ENCODE measurements at places on chromosomes 3 and 15. TPM values are rescaled to one million over a fixed set of nuclear protein-coding genes. Genes with fewer than 3 reads are reported as not detected.

DNA sequence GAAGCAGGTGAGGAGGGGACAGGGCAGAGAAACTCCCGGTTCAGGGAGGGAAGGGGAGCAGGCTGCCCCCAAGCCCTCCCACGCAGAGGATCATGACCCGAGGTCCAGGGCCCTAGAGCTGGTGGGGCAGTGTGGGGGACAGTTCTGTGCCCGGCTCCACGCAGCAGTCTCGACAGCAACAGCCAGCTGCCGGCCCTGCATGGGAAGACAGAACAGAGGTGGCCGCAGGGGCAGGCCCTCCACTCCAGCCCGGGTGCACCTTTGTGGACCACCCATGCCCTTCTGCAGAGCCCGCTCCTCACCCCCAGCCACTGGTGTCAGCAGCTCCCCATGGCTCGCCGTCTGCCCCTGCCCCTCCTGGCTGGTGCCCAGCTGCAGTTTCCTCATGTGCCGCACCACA, 7.7 kb downstream of the OGG1 start:
- no peak for DNase-seq

OSTN gene
- not detected for total RNA-seq

- no peak for DNase-seq
Observed at GRCh38 chr15:54514601-54515000, 536.4 kb downstream of the UNC13C start.

DNA sequence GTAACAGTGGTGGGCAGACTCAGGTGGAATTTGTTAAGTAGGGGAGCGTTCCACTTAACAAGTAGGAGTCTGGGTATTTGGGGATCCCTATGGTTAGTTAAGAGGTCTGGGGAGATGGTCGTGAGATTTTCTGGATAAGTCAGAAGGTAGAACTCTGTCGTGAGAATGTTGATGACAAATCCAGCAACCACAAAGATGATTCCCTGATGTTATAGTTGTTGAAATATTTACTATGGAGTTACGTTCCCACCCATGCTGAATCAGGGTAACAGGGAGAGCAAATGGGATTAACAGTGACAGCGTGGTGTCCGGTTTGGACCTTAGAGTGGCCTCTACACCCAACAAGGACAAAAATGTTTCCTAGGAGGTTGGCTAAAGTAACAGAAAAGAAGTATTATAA, 110.8 kb downstream of the MFSD1 start:
- DNase-seq: peak; percentile 40

DNA sequence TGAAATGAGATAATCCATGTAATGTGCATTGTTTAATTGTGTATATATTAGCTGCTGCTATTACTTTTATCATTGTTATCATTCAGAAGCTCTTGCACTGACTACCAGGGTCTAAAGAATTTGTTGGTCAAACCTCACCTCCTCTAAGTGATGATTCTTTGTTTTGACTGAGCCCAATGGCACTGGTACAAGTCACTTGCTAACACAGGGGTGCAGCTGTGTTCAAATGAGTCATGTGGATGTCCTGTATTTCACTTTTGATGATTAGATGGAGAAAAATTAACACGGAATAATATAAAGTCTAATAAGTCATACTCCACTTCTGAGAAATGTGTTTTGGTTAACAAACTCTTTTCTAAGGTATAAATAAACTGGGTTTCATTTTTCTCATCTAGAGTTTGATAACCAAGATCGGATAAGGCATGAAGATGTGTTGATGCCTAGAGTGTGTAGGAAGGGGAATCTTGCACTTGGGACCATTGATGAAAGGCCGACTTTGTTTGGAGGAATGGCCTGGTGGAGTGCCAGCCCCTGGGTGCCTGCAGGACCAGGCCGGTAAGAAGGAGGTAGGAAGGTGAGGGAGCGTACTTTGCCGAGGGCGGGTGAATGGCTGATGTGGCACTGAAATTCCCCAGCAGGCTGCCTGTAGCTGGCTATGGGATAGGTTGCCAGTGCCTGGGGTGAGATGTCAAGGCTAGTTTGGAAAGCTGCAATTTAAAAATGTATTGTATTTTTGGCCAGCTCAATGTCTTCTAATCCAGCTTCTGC, 244.7 kb upstream of the ZPLD1 start:
- no peak for DNase-seq

TSPAN3 gene
- total RNA-seq: 187 TPM

DNA sequence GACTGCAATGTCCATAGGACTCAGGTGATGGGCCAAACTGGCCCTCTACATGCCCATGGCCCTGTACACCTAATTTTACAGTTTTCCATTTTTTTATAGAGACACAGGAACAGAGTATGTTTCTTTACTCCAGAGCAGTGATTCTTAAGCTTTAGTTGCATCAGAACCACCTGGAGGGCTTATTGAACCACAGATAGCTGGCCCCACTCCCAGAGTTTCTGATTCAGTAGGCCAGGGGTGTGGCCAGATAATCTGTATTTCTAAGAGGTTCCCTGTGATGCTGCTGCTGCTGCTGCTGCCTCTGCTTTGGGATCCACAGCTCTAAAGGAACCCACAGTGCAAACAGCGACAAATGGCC, 5.1 kb downstream of the RBP1 start:
- peak; percentile 79 for DNase-seq

GRCh38 chr3:144760831-144761230, 789.2 kb downstream of the DIPK2A start:
- DNase-seq: peak; percentile 13

ANKRD34C gene
- 0.29 TPM for total RNA-seq

- DNase-seq: no peak
Observed at GRCh38 chr3:100725935-100726513, 16.7 kb downstream of the TFG start.

DNA sequence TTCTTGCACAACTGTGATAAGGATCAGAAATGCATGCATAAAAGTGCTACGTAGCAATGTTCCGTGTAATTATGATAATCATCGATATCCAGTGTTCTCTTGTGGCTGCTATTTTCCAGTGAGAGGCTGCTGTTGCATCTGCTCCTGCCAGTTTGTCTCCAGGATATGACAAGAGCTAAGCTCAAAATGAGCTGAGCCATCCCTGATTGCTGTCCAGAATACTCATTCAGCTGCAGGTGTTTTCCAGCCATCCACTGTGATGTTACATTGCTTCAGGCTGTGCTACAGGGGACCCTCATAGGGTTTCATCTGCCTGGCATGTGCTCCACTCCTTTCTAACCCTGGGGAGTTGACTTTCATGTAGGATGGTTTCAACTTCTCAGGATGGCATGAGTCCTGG, 976.0 kb downstream of the ROBO1 start:
- DNase-seq: no peak

DNA sequence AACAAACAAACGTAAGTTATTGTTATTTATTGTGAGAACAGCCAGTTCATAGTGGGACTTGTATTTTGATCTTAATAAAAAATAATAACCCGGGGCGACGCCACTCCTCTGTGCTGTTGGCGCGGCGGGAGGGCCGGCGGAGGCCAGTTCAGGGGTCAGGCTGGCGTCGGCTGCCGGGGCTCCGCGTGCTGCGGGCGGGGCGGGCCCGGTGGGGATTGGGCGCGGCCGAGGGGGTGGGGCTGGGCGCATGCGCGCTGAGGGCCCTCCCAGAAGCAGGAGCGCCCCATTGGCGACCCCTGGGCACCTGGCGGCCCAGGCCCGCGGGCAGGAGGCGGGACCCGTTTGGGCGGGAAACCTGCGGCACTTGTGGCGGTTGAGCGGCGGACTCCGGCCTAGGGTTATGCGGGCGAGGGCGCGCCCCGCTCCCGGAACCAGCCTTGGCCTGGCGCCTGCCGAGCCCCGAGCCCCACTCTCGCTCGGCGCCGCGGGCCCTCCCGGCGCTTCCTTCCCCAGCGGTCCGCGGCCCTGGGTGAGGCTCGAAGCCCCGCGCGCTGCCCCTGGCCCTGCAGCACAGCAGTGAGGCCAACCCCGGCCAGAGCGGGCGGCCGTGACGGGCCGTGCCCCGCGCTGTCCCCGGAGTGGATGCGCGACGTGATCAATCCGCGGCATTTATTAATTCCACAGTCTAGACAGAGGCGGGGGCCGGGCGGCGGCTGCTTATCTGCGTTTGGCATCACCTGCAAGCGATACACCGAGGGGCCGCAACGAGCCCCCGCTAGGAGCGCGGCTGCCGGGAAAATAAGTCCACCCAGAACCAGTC, 6.0 kb downstream of the ISL2 start:
- DNase-seq: no peak

All from HT1080 (cell line).